ENCODE measurements at places on chromosomes 3 and 15.

- no peak for DNase-seq
Measured at GRCh38 chr3:173217127-173217526, 76.1 kb upstream of the SPATA16 start.

- DNase-seq = no peak
Measured at GRCh38 chr3:63673111-63673510, 20.6 kb downstream of the SNTN start.

DNA sequence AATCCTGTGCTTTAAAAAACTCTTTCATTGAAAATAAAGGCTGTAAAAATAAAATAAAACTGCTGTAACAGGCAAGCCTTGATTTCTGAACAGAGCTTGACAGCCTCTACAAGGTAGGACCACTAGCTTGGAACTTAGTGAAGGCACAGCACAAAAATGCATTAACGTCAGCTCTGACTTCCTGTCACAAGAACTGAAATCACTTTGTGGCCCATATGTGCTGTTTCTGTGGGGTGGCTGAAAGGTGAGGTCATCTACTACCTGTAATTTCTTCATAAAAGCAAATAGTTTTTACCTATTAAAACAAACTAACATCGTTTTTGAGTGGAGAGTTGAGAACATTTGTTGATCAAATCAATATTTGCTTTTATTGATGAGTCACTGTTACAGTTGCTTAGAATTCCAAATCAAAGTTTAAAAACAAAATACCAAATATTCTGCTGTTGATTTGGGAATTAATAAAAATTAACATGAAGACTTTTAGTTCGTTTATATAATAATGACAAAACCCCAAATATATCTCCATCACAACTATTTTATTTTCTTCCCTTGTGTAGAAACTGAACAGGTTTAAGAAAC, 1034.1 kb downstream of the MCTP2 start:
- DNase-seq = no peak

DNA sequence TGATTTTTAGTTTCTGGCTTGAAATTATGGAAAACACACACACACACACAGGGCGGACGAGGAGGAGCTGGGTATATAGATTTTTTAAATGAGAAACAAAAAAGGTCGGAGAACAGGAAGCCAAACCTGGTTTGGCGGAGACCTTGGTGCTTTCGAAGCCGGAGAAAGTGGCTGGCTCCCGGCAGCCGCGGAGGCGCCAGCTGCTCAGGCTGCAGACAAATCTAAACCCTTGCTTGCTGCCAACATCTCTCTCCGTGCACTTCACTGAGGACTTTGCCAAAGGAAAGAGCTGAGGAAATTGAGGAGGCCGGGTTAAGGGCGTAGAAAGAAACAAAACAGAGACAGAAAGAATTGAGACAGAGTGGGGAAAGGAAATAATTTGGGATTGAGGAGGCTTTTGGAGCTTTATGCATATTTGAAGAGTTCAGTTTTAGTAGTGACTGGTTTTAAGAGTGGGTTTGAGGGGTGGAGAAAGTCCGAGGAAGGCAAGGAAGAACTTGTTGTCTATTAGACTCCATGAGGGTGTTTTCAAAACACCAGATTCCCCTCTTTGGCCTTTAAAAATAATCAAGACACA, 2.2 kb downstream of the ZIC1 start:
- no peak for DNase-seq

DNA sequence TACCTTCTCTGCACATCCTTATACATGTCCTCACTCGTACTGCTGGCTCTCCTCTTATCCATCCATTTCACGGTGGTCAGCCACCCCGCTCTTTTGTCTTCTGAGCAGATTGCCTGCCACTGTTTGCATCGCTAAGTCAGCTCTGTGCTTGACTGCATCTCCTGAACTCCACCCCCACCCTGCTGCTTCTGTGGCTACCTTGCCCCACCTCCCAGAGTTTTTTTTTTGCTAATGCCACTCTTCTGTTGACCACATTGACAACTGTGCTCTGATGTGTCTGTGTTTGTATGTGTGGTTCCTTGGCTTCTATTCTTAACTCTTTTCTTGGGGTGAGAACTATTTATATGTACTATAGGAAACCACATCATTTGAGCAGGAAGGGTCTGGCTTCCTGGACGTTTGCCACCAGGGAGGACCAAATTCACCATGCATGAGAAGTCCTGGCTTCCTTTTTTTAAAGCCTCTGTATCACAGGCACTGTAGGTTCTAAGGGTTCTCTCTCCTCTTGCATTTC, 12.8 kb upstream of the MTMR10 start:
- no peak for DNase-seq

DNA sequence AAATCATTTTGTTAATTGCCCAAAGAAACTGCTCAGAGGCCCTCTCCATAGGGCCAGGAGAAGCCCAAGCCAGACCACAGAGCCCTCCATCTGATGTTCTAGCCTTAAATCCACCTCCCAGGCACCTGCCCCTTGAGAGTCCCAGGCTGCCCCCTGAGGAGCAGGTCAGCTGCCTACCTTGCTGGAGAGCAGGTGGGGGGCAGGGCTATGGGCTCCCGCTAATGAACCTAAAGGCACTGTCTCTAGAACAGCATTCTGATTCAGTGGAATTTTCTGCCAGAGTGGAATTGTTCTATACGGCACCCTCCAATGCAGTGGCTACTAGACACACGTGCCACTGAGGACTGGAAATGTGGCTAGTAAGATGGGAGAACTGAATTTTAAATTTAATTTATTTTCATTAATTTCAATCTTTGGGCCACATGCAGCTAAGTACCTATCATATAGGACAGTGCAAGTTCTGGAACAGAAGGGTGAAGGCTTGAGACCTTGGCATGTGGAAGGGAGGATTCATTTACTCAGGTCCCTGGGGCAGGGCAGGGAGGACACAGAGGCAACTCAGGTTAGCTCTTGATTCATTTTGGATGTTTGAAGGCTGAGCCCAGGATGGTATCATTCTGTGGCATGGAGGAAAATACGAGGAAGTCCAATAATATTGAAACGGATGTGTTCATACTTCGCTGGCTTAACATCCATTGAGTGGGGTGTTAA, 11.4 kb downstream of the AMOTL2 start:
- no peak for DNase-seq

DNA sequence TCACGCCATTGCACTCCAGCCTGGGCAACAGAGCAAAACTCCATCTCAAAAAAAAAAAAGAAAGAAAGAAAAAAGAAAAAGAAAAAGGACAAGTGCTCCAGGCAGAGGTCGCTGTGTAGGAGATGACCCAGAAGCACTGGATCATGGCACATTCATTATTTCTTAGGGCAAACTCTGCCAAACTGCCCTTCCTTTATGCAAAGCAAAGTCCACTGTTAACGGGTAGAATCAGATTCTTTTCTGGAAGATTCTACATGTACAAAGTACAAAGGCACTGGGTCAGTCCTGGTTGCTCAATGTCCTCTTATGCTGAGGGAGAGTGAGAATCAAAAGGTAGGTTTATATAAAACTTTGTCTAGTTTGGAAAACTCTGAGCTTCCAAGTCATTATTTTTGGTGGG, 144.9 kb downstream of the FEZF2 start:
- no peak for DNase-seq

- no peak for DNase-seq
Measured at GRCh38 chr3:121835465-121835801, 424 bp downstream of the EAF2 start.

GRCh38 chr3:149487598-149488197, 13.2 kb downstream of the TM4SF4 start:
- DNase-seq = no peak

DNA sequence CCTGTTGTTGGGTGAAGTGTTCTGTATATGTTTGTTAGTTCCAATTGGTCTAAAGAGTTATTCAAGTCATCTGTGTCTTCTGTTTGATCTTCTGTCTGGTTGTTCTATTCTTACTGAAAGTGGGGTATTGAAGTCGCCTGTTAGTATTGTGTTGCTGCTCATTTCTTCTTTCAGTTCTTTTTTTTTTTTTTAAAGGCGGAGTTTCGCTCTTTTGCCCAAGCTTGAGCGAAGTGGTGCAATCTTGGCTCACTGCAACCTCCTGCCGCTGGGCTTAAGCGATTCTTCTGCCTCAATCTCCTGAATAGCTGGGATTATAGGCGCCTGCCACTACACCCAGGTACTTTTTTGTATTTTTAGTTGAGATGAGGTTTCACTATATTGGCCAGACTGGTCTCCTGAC, 23.5 kb downstream of the PFN2 start:
- DNase-seq = no peak

GRCh38 chr15:64152507-64153387, 1.2 kb downstream of the SNX22 start:
- DNase-seq = no peak

GRCh38 chr15:100862162-100862561, 17.5 kb upstream of the ALDH1A3 start:
- no peak for DNase-seq

- no peak for DNase-seq
Measured at GRCh38 chr15:47364230-47365141, 352.8 kb upstream of the SEMA6D start.

DNA sequence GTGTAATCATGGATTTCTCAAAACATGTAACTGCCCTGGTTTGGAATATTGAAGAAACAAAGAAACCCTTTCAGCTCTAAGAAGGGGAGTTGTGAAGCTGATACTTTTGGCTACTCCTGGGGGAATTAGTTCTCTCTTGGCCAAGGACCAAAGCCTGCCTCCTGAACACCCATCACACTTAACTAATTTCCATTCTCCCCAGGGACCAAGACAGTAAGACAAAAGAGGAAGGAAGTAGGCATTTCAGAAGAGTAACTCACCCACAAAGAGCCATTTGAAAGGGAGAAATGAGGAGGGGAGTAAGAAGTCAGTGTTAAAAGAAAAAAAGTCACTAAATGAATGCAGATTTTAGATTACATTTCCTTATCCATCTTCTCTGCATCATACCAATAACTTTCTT, 328.0 kb upstream of the SOX2 start:
- DNase-seq = no peak

DNA sequence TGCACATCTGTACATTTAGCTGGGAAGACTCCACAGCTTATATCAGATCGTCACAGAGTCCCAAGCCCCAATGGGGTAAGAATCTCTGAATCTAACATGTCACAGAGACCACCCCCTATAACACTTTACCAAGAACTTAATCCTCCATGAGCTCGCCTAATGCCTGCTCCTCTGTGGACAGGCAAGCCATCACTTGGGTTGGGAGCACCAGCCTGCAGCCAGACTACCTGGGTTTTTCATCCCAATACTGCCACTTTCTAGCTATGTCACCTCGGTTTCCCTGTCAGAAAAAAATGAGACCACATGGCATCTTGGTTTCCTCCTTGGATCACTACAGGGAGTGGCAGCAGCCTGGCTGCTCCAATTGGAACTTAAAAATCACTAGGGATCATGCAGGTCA, 277.9 kb upstream of the TLE3 start:
- no peak for DNase-seq

DNA sequence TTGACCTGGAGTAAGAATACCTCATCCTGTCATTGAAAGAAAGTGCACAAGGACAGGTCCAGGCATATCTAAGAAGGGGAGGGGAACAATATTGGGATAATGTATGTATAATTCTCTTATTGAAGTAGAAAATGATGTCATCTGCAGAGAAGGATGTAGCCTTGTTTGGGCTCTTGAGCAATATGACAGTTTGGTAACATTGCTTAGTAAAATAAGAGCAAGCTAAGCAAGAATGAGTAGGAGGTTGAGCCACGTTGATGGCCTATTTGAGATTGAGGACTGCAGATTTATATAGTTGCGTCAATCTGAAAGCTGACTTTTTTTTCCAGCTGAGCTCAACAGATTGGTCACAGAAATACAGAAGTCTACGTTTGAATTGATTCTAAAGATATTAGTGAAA, 145.2 kb downstream of the FILIP1L start:
- DNase-seq = no peak

- no peak for DNase-seq
Measured at GRCh38 chr3:66405701-66406091, 95.1 kb downstream of the LRIG1 start.

DNA sequence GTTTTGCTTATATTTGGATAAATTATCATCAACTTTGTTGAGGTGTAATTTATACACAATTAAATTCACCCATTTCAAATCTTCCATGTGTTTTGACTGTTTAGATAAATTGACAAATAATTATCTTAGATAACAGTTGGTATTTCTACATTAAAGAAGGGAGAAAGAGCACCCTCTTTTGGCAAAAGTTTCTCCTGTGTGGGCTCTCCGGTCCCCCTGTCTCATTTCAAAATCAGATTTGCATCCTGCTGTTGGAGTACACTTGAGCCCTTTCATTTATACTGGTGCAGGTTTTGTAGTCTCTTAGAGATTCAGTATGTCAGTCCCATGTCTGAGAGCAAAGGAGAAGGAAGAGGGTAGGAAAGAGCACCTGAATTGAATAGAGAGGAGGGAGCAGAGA, 49.4 kb downstream of the NKIRAS1 start:
- no peak for DNase-seq

GRCh38 chr3:160564258-160564911, 986 bp downstream of the KPNA4 start:
- no peak for DNase-seq

DNA sequence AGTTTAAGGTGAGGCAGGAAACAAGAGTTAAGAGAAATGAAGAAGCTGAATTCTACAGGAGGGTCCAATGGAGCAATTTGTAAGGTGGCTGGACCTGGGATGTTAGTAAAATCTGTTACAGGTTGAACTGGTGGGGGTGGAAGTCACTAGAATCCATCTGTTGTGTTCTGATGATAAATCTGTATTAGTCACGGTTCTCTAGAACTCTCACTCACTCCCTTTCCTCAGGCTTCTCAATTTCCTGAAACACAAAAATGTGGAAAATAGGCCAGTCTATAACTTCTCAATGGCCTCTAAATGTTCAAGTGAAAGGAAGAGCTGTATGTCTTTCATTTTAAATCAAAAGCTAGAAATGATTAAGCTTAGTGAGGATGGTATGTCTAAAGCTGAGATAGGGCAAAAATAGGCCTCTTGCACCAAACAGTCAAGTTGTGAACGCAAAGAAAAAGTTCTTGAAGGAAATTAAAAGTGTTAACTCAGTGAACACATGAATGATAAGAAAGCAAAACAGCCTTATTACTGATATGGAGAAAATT, 180.2 kb upstream of the CBLB start:
- DNase-seq = no peak

DNA sequence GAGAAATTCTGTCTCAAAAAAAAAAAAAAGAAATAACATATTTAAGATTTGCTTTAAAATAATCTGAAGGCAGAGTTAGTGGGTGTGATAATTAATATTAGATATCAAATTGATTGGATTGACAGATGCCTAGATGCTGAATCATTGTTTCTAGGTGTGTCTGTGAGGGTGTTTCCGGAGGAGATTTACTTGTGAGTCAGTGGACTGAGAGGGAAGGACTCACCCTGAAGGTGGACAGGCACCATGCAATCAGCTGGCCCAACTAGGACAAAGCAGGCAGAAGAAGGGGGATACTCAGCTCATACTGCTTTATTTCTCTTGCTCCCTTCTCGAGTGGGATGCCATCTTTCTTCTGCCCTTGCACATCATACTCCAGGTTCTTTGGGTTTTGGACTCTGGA, 16.7 kb upstream of the RPL24 start:
- no peak for DNase-seq

DNA sequence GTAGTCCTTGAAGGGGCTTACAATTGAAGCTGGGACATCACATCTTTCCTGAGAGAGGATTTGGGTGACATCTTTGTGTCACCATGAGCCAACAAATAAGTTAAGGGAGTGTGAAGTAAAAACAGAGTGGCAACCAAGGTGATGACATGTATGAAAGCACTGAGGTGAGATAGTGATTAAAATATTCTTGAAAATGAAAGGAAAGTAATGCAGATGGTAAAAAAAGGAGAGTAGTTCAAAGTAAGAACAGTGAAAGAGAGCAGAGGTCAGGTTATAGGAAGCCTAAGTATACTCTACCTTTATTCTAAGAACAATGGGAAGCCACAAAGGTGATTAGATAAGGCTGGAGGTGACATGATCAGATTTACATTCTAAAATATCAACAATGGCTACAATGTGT, 486.1 kb downstream of the DIPK2A start:
- no peak for DNase-seq

Data from stimulated activated CD8-positive, alpha-beta memory T cell treated with anti-CD3 and anti-CD28 coated beads, Interleukin-4, amount 100 ng/mL, for 4 hours (primary cell).